Activated CD4-positive, alpha-beta T cell treated with anti-CD3 and anti-CD28 coated beads, Interleukin-2, amount 10 ng/mL, durations not matched to agents 7 days and 5 days (primary cell): ENCODE measurements at places on chromosomes 4 and X. TPM values are rescaled to one million over a fixed set of nuclear protein-coding genes. Genes with fewer than 3 reads are reported as not detected.

The NCAPG gene
- total RNA-seq, result 102 TPM

The MAGEA10 gene
- total RNA-seq, result not detected

The ZDHHC15 gene
- 0.05 TPM for total RNA-seq

The XAGE5 gene
- not detected for total RNA-seq

- no peak overlapping the region for H3K27ac ChIP-seq
- H3K4me1 ChIP-seq, result peaks cover 16% of the 10 kb centered on the region
- no peaks in the 10 kb centered on the region for H3K27me3 ChIP-seq
- DNase-seq, result no peak
- peaks cover 50% of the 10 kb centered on the region for H3K36me3 ChIP-seq
These were observed 141.4 kb downstream of the PTTG2 start for GRCh38 chr4:38101563-38101962.

DNA sequence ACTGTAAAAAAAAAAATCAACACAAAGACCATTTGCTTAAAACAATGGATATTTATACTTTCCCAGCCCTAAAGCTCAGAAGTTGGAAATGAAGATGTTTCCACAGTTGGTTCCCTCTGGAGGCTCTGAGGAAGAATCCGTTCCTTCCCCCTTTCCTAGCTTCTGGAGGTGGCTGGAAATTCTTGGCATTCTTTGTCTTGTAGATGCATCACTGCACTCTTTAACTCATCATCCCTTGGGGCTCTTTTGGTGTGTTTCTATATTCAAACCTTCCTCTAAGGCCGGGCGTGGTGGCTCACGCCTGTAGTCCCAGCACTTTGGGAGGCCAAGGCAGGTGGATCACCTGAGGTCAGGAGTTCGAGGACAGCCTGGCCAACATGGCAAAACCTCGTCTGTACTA is 78.7 kb downstream of the VCX3A start:
- H3K4me1 ChIP-seq, result no peaks in the 10 kb centered on the region
- no peak for DNase-seq
- H3K27ac ChIP-seq, result no peak overlapping the region
- no peak overlapping the region for H3K4me3 ChIP-seq

DNA sequence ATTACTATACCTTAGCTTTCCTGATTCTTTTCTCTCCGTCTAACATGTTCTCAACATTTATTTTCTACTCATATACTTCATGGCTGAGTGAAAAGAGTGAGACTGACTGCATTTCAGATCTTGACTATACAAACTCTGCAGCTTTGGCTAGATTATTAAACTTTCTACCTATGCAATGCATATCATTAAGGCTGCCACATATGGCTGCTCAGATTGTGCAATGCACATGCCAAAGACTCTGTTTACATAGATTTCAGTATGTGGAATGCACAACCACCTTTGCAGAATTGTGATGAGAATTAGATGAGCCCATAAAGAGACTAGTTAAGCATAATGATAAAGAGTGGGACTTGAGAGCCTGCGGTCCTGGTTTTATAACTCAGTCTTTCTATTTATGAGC is 196.5 kb downstream of the BMPR1B start:
- no peaks in the 10 kb centered on the region for H3K27me3 ChIP-seq
- H3K36me3 ChIP-seq, result no peaks in the 10 kb centered on the region
- DNase-seq, result no peak
- no peak overlapping the region for H3K27ac ChIP-seq
- no peak overlapping the region for H3K4me3 ChIP-seq
- H3K4me1 ChIP-seq, result no peaks in the 10 kb centered on the region

- no peaks in the 10 kb centered on the region for H3K27me3 ChIP-seq
- peaks cover 6% of the 10 kb centered on the region for H3K36me3 ChIP-seq
- H3K27ac ChIP-seq, result no peak overlapping the region
- no peak for DNase-seq
- peaks cover 7% of the 10 kb centered on the region for H3K4me1 ChIP-seq
These were observed 92.2 kb upstream of the SPRY1 start for GRCh38 chr4:123304151-123304964.

The DUSP21 gene
- not detected for total RNA-seq

The SHROOM3 gene
- not detected for total RNA-seq

The FAM53A gene
- total RNA-seq, result 1.6 TPM

The TRIML2 gene
- not detected for total RNA-seq

The TACR3 gene
- not detected for total RNA-seq

- no peak for DNase-seq
- no peaks in the 10 kb centered on the region for H3K36me3 ChIP-seq
- no peak overlapping the region for H3K4me3 ChIP-seq
- no peak overlapping the region for H3K27ac ChIP-seq
- H3K27me3 ChIP-seq, result peaks cover 12% of the 10 kb centered on the region
These were observed 3.2 kb downstream of the MAOB start for GRCh38 chrX:43878906-43879526.

GRCh38 chrX:38754102-38754790 is 47.0 kb upstream of the MID1IP1 start:
- no peak overlapping the region for H3K4me3 ChIP-seq
- H3K27me3 ChIP-seq, result no peaks in the 10 kb centered on the region
- no peaks in the 10 kb centered on the region for H3K36me3 ChIP-seq
- no peak overlapping the region for H3K27ac ChIP-seq
- H3K4me1 ChIP-seq, result no peaks in the 10 kb centered on the region

DNA sequence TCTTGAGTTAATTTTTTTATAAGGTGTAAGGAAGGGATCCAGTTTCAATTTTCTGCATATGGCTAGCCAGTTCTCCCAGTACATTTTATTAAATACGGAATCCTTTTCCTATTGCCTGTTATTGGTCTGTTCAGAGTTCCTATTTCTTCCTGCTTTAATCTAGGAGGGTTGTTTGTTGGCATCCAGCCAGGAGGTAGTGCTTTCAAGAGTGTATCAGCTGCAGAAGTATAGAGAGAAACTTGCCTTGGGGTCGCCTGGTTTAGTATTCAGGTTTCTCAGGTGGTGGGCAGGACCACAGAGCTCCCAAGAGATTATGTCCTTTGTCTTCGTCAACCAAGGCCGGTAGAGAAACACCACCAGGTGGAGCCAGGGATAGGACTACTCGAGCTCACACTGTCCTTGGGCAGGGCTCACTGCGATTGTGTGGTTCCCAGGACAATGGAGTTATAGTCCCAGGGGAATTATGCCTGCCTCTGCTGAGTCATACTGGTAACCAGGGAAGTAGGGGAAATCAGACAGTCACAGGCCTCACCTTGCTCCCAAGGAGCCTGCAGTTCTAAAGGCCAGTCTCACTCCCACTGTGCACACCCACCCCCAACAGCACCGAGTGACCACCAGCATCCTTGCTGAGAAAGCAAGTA is 168.1 kb downstream of the VSIG4 start:
- H3K4me1 ChIP-seq, result peaks cover 8% of the 10 kb centered on the region
- peaks cover 3% of the 10 kb centered on the region for H3K36me3 ChIP-seq
- no peak overlapping the region for H3K27ac ChIP-seq
- no peak overlapping the region for H3K4me3 ChIP-seq
- peak; percentile 5 for DNase-seq

- no peak overlapping the region for H3K4me3 ChIP-seq
- no peaks in the 10 kb centered on the region for H3K27me3 ChIP-seq
- H3K27ac ChIP-seq, result peak overlapping the region; percentile 9
- DNase-seq, result no peak
These were observed 137.8 kb upstream of the TENM3 start for GRCh38 chr4:182105416-182105815.

DNA sequence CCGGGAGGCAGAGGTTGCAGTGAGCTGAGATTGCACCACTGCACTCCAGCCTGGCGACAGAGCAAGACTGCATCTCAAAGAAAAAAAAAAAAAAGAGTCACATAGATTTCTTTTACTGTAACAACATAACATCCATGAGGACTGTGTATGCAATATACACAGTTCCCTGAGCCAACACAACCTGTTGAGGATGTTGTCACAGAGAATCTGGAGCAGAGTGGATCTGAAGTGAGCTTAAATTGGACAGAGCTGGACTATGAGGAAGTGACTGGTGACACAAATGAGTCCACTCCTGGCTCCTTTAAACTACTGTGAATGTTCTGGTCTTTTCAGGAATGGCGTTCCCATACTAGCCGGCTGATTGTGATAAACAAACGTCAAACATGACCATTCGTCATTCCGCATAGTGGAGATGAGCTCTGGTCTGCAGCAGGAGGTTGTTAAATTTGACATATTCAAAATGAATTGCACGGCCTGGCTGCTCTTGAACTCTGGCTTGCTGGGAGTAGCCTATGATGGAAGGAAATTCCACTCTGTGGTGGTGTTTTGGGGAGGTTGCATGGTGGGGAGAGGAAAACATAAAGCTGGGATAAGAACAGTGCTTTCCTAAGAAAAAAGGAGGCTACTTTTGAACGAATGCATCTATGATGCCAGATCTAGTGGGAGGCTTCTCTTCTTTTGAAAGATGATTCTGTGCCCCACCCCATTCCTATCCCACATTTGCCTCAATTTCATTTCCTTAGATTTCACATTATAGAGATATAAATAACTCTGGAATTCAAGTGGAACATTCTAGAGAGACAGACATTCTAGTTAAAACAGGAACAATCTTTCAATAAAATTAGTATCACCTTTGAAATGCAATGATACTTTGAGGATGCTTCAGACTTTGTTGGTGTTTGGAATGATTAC is 149.5 kb downstream of the SHROOM3 start:
- H3K4me3 ChIP-seq, result no peak overlapping the region
- H3K36me3 ChIP-seq, result no peaks in the 10 kb centered on the region
- no peak for DNase-seq

- H3K36me3 ChIP-seq, result peaks cover 4% of the 10 kb centered on the region
- peaks cover 2% of the 10 kb centered on the region for H3K27me3 ChIP-seq
- peaks cover 12% of the 10 kb centered on the region for H3K4me1 ChIP-seq
- H3K4me3 ChIP-seq, result peak overlapping the region; percentile 30
These were observed 25.0 kb upstream of the RAPGEF2 start for GRCh38 chr4:159077702-159078495.

- no peak overlapping the region for H3K27ac ChIP-seq
- H3K36me3 ChIP-seq, result no peaks in the 10 kb centered on the region
- no peaks in the 10 kb centered on the region for H3K4me1 ChIP-seq
- no peak overlapping the region for H3K4me3 ChIP-seq
- H3K27me3 ChIP-seq, result no peaks in the 10 kb centered on the region
These were observed 194.5 kb upstream of the EDA2R start for GRCh38 chrX:66833426-66833825.

GRCh38 chrX:138020941-138021340 is 455.0 kb downstream of the ZIC3 start:
- no peak overlapping the region for H3K27ac ChIP-seq
- DNase-seq, result no peak
- no peaks in the 10 kb centered on the region for H3K4me1 ChIP-seq
- no peaks in the 10 kb centered on the region for H3K36me3 ChIP-seq
- no peaks in the 10 kb centered on the region for H3K27me3 ChIP-seq

GRCh38 chr4:149980941-149981340 is 97.3 kb upstream of the DCLK2 start:
- peaks cover 9% of the 10 kb centered on the region for H3K4me1 ChIP-seq
- no peaks in the 10 kb centered on the region for H3K36me3 ChIP-seq
- DNase-seq, result peak; percentile 63
- H3K4me3 ChIP-seq, result no peak overlapping the region

DNA sequence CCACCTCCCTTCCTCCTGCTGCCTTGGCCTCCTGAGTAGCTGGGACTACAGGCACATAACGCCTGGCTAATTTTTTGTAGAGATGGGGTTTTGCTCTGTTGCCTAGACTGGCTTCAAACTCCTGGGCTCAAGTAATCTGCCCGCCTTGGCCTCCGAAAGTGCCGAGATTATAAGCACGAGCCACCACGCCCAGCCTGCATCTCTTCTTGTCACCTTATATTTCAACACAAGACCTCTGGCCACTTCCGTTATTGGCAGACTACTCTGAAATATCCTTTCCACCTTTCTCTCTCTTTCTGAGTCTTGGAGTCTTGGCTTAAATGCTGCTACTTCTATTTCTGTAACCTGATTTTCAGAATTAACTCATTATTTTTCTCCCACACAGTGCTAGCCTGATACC is 5.6 kb downstream of the KIAA0232 start:
- H3K4me3 ChIP-seq, result no peak overlapping the region
- DNase-seq, result no peak
- H3K4me1 ChIP-seq, result peaks cover 51% of the 10 kb centered on the region
- H3K36me3 ChIP-seq, result peaks cover 27% of the 10 kb centered on the region
